ENCODE measurements at places on chromosomes 13 and 19.

DNA sequence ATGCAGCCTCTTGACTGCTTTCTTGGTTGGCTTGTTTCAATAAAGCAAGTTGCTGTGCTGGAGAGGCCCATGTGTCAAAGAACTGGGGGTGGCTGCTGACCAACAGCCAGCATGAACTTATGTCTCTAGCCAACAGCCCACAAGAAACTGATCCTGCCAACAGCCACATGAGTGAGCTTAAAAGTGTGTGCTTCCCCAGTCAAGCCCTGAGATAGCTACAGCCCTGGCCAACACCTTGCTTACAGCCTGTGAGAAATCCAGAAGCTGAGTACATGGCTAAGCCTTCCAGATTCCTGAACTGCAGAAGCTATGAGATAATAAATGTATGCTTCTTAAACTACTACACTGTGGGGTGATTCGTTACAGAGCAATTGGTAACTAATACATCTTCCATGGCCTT lies 38.9 kb upstream of the IPO5 start:
- DNase-seq, result no peak

GRCh38 chr19:50564229-50565105 lies 3.8 kb downstream of the LRRC4B start:
- no peak for DNase-seq

DNA sequence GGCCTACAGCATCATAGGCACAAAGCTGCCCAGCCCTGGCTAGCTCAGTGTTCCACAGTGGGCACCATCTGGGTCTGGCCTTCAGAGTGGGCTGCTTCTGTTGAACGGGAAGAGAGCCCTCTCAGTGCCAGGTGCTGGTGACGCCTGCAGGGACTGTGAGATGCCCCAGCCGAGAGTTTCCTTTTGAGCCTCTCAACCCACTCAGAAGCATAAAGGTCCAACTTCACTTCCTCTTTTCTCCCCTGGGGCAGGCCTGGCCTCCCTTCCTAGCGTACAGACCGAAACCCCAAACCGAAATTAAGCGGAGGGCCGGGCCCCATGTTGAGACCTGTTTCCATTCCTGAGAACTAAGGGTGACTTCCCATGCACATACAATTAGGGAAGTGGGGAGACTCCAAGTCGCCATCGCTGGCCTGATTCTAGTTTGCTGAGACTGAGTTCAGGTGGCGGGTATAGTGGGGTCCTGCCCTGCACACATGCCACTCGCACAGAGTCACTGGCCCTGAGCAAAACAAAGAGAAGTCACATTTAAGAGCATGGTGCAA lies 6.9 kb downstream of the RAB8A start:
- no peak for DNase-seq

DNA sequence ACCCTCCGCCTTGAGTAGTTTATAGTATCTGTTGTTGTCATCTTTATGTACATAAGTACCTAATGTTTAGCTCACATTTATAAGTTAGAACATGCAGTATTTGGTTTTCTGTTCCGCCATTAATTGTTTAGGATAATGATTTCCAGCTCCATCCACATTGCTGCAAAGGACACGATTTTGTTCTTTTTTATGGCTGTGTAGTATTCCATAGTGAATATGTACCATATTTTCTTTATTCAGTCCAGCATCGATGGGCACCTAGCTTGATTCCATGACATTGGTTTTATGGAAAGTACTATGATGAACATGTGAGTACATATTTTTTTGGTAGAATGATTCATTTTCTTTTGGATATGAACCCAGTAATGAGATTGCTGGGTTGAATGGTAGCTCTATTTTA lies 174.4 kb upstream of the SPRY2 start:
- DNase-seq, result no peak

Measured in Panc1 (cell line).